ENCODE measurements at places on chromosomes 3 and 15.
A peak's percentile ranks its signal among the peaks of the same experiment; 100 is the strongest.

GRCh38 chr15:31399544-31400171 is 73.0 kb downstream of the KLF13 start:
- DNase-seq: no peak

DNA sequence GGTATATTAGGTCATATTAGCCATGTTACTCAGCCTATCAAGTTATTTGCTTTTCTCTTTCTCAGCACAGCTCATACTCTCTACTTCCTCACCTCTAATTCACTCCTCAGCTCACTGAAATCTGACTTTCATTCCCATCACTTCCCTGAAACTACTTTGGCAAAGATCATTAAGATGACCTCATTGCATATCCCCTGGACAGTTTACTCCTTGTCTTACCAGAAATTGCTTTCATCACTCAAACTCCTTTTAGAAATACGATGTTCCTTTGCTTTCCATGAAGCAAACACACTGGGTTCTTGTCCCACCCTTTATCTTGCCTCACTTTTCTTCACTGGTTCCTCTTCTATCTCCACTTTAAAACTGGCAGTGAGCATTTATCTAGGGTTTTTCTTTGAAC is 354.4 kb downstream of the TUSC7 start:
- no peak for DNase-seq

GRCh38 chr3:77412584-77412983 is 372.7 kb downstream of the ROBO2 start:
- no peak for DNase-seq

- DNase-seq: no peak
Observed at GRCh38 chr3:42674146-42674545, 11.2 kb upstream of the KLHL40 start.

GRCh38 chr3:79086514-79086913 is 681.3 kb downstream of the ROBO1 start:
- peak; percentile 24 for DNase-seq

DNA sequence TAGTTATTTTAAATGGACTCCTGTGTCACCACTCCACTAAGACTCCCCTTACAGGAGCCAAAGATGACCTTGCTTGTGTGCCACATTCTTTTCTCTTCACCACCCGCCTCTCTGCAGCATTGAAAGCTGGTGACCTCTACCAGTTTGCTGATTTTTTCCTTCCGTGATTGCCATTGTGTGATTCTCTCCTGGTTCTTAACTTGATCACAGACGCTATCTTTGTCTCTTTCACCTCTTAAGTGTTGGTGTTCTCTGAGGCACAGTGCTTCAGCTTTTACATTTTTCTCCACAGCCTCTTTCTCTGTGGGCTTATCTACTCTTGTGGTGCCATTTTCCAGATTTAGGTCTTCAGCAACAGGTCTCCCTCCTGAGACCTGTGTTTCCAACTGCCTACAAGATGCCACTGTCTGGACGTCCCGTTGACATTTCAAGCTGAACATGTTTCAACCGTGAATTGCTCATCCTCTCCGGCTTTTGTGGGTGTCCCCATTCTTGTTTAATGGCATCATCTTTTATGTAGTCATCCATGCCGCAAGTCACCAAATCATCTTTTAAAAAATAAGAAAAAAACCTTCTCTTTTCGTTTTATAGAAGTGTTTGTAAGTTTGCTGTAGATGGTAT is 26.5 kb downstream of the IQGAP1 start:
- DNase-seq: no peak

DNA sequence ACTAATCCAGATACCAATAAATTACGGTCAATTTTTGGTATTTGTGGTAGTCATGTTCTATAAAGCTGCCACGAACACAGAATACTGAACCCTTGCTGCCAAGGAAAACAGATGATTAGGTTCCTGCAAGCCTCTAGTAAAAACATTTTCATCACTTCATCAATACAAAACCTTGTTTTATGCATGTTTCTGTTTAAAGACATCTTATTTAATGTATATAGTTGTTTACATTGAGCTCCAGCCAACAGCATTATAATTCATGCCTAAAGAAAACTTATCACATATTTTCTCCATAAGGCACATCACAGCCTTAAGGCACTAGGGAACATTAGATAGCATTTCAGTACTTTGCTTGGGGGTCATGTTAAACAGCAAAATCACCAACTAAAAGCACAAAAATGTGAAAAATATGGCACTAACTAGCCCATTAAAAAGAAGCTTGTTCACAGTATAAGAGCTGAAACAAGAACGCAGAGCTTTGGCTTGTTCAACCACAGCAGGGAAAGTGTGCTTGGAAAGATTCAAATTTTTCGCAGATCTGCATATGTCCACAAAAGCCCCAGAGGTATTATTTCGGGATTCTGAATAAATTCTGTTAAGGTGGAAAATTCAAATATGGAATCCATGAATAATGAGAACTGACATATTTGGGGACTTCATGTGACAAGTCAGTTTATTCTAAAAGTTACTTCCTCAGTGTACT is 27.7 kb downstream of the POLQ start:
- no peak for DNase-seq

GRCh38 chr3:46378426-46378942 is 7.7 kb downstream of the CCR5 start:
- no peak for DNase-seq

DNA sequence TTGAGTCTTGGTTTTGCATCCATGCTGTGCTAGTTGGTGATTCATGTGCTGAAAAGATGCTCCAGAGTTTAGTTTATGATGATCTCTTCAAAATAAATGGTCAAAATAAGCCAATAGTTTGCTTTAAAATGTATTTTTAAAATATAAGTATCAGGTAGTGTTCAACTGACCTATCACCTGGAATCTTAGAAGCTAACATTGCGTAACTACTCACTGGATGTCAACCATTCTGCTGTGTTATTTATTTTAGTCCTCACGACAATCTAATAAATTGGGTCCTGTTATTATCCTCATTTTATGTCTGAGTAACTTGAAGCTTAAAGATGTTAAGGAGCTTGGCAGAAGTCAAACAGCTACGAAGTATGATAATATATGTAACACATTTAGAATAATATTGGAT is 563.7 kb upstream of the MDFIC2 start:
- DNase-seq: no peak

DNA sequence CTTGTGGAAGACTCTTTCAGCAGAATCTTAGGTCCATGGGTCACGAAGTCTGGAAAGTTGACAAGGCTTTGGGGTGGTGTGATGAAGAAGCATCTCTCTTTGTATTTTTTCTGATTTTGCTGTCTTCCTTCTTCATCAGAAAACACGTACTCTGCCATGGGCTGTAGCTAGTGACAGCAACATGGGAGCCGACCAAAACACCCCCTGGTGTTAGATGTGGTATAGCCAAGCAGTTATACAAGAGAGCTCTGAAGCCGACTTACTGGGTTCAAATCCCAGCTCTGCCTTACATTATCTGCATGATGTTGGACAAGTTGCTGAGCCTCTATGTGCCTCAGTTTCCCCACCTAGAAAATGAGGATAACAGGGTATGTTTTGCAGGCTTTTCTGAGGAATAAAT is 32.9 kb upstream of the LYZL4 start:
- no peak for DNase-seq

DNA sequence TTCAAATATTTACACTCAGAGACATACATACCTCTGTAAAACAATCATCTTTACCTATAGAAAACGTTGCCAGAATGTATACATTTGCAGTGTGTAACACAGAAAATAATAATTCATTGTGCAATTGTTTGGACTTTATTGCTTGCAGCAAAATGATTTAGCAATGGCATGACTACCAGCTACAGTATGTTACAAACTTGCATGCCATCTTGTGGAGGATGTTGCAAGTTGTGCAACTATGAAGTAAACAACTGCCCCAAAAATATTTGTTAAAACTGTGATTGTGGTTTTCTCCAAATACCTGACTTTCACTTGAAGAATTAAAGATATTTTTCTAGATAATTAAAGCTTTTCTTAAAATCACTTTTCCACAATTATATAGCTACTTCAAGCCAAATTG is 27.1 kb upstream of the C3orf49 start:
- DNase-seq: no peak
